Activated B cell treated with CpG ODN at 0.5 μM for 24 hours (primary cell): ENCODE measurements at places on chromosomes 1 and 21. TPM values are rescaled to one million over a fixed set of nuclear protein-coding genes. Genes with fewer than 3 reads are reported as not detected.

The SOAT1 gene
- 17.3 and 20.0 TPM in 2 replicates for total RNA-seq

The UMODL1 gene
- total RNA-seq = 0.04 TPM in 1 of 2 replicates, not detected in the other

The KLF17 gene
- total RNA-seq = not detected in 2 replicates

The SPRR3 gene
- total RNA-seq = not detected in 2 replicates

The SPATA21 gene
- not detected in 2 replicates for total RNA-seq

The APOBEC4 gene
- not detected in 2 replicates for total RNA-seq

The CFHR1 gene
- not detected in 2 replicates for total RNA-seq

The KRTAP6-2 gene
- total RNA-seq = not detected in 2 replicates

The FCER1A gene
- total RNA-seq = not detected in 2 replicates

The EPHA2 gene
- not detected in 2 replicates for total RNA-seq

The HS2ST1 gene
- total RNA-seq = 17.3 and 24.2 TPM in 2 replicates

The SLC2A5 gene
- 3.6 and 4.5 TPM in 2 replicates for total RNA-seq

The KIF17 gene
- not detected in 2 replicates for total RNA-seq

The TLCD4 gene
- 0.22 and 0.24 TPM in 2 replicates for total RNA-seq

The TFF3 gene
- total RNA-seq = not detected in 2 replicates

The HEATR1 gene
- 69.3 and 78.5 TPM in 2 replicates for total RNA-seq

The ANGPTL7 gene
- not detected in 2 replicates for total RNA-seq

The DNM3 gene
- total RNA-seq = 1.9 and 2.1 TPM in 2 replicates

The NEK2 gene
- total RNA-seq = 0.35 and 0.59 TPM in 2 replicates

The PKP1 gene
- total RNA-seq = not detected in 2 replicates

The NCAM2 gene
- total RNA-seq = not detected in 2 replicates

The TBX19 gene
- total RNA-seq = 2.7 and 4.7 TPM in 2 replicates

The FAM151A gene
- not detected in 2 replicates for total RNA-seq

The OPRD1 gene
- total RNA-seq = not detected in 2 replicates

The TNNI3K gene
- total RNA-seq = not detected in 2 replicates

The SMCP gene
- not detected in 2 replicates for total RNA-seq

The ELAVL4 gene
- total RNA-seq = not detected in 2 replicates

The TMPRSS3 gene
- total RNA-seq = 0.22 TPM in 1 of 2 replicates, not detected in the other
